Fibroblast of skin of left quadriceps (primary cell): ENCODE measurements at places on chromosomes 16 and 17.

- DNase-seq: no peak
Observed at GRCh38 chr16:56691885-56692284, 9.6 kb downstream of the MT1X start.

DNA sequence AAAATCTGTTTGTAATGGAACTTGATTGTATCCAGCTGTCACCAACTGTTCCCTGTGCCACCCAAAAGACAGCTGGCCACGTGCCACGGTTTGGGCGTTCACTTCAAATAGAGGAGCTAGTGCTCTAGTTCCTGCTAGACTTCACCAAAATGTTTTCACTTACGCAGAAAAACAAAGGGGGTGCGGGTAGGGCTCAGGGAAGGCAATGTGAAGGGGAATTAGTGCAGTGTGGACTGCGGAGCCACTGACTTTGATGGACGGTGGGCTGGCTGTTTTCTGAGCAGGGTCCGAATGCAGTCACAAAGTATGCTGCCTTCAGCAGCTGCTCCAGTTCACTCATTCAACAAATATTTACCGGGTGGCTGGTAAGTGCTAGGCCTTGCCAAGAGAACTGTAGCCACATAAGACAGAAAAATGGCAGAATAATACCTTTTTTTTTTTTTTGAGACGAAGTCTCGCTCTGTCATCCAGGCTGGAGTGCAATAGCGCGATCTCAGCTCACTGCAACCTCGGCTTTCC lies 7.6 kb upstream of the CYTH1 start:
- peak; percentile 48 for DNase-seq

DNA sequence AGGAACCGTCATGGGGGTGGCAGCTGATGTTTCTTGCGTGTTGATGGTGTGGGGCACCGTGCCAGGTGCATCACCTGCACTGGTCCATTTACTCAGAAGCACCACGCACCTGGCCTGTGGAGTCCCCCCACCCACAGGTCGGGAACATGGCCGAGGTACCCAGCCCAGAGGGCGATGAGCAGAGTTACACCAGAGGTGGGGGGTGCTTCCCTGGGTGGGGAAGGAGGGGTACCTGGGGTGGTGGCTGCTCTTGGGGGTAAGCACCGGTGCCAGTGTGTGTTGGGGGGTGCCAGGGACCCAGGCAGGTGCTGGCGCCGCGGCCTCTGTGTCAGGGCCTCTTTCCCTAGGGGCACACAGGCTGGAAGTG lies 5.0 kb upstream of the ZNF750 start:
- DNase-seq: no peak

DNA sequence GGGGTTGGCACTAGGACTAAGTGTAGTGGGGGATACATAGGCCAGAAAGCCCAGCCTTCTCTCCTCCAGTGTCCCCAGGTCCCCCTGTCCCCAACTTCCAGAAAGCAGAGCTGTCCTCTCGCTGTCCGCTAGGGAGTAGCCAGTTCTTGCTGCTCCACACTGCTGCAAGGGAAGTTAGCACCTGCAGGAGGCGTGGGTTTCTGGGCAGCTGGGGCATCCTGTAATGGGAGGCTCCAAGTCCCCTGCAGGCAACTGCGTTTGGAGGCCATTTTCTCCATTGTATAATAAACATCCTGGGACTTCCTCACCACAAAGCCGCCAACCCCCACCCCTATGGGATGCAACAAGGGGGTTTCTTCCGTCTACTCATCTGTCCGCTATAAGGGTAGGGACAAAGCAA lies 1.7 kb downstream of the RPRML start:
- DNase-seq: no peak

GRCh38 chr17:8005967-8006730 lies 3.7 kb downstream of the GUCY2D start:
- no peak for DNase-seq

DNA sequence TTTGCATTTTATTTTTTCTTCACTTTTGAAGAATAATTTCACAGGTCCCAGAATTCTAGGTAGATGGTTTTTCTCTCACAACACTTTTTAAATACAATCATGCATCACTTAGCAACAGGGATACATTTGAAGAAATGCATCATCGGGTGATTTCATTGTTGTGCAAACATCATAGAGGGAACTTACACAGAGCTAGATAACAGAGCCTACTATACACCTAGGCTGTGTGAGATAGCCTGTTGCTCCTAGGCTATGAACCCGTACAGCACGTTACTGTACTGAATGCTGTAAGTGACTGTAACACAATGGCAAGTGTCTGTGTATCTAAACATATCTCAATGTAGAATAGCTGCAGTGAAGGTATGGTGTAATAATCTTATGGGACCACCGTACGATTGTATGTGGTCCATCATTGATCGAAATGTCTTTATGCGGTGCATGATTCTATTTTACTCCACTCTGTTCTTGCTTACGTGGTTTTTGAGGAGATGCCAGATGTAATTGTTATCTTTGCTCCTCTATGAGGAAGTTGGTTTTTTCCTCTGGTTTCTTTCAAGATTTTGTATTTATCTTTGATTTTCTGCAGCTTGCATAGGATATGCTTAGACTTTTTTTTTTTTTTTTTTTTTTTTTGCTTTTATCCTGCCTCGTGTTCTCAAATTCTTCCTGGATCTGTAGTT lies 35.5 kb upstream of the TMEM92 start:
- no peak for DNase-seq

GRCh38 chr16:13803974-13804373 lies 116.0 kb upstream of the ERCC4 start:
- DNase-seq: no peak

DNA sequence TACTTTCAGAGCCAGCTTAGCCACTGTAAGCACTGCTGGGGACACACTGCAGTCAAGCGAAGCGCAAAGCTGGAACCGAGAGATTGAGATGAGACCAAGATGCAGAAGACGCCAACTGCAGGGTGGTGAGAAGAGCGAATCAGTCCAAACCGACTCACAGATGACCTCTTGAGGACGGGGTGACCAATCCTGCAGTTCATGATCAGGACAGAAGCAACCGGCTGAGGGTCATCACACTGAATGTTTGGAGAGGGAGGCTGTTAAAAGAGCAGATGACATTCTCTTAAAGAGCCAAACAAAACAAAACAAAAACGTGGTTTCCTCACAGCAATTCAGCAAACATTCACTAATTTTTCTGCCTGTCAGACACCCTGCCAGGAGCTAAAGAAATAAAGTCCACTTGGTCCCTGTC lies 8.5 kb downstream of the HASPIN start:
- no peak for DNase-seq

GRCh38 chr17:44416558-44417289 lies 27.3 kb upstream of the ITGA2B start:
- no peak for DNase-seq

GRCh38 chr17:46851029-46851741 lies at the start of gene WNT9B:
TSS of gene WNT9B (plus strand) at chr17:46851583. CDS start at chr17:46851639, 56 bp downstream.
- DNase-seq: no peak

DNA sequence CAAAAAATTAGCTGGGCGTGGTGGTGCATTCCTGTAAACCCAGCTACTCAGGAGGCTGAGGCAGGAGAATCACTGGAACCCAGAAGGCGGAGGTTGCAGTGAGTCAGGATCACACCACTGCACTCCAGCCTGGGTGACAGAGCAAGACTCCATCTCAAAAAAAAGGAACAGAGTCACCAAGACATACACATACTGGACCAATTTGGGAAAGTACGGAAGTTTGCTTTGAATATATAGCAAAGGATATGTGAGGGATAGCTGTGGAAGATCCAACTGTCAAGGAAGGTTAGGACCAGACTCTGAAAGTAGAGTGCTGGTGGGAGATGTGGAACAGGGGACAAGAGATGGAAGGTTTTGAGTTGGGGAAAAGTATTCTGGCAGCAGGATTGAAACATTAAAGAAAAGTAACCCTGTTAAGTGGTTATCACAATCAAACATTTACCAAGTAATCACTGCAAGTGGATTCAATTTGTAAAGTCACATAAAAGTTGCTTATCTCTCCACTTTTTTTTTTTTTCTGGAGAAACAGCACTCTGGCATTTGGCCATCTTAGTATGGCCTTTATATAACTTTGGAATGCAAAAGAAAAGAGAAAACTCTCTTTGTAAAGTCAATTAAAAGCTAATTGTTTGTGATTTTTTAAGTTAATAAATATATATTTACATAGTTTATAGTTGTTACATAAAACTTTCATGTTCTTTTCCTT lies 259.4 kb upstream of the TBX2 start:
- no peak for DNase-seq

DNA sequence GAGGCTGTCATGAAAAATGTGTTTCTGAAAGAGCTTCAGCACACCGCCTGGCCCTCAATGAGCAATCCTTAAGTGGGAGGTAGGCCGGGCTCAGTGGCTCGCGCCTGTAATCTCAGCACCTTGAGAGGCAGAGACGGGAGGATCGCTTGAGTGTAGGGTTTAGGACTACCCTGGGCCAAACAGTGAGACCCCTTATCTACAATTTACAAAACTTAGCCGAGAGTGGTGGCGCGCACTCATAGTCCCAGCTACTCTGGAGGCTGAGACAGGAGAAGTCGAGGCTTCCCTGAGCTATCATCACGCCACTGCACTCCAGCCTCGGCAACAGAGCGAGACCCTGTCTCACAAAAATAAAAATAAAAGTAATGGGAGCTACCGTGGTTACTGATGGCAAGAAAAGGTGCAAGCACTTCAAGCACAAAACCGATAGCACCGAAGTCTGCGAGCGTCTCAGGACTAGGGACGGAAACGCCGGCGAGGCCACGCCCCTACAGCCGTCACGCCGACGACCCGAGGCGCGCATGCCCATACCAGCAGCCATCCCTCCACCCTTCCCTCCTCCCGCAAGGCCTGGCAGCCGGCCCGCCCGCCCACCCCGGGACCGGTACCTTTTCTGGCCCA lies 607 bp downstream of the THUMPD1 start:
- peak; percentile 29 for DNase-seq

GRCh38 chr17:76076146-76076764 lies 1.7 kb downstream of the GALR2 start:
- DNase-seq: no peak

DNA sequence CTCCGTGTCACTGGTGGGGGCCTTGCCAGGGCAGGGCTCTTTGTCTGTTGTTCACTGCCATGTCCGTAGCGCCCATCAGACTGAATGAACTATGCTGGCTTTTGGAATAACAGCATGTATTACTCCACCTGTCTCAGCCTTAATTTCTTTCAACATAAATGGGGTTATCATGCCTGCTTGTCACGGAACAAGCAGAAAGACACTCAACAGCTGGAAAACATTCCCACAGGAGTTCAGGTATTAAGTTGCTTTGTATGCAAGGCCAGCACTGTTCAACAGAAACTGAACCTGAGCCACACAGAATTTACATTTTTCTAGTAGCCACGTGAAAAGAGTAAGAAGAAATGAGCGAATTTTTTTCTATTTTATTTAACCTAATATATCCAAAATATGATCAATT lies 13.1 kb downstream of the PPL start:
- no peak for DNase-seq

GRCh38 chr17:7881276-7882054 lies 7.1 kb upstream of the CHD3 start:
- no peak for DNase-seq

DNA sequence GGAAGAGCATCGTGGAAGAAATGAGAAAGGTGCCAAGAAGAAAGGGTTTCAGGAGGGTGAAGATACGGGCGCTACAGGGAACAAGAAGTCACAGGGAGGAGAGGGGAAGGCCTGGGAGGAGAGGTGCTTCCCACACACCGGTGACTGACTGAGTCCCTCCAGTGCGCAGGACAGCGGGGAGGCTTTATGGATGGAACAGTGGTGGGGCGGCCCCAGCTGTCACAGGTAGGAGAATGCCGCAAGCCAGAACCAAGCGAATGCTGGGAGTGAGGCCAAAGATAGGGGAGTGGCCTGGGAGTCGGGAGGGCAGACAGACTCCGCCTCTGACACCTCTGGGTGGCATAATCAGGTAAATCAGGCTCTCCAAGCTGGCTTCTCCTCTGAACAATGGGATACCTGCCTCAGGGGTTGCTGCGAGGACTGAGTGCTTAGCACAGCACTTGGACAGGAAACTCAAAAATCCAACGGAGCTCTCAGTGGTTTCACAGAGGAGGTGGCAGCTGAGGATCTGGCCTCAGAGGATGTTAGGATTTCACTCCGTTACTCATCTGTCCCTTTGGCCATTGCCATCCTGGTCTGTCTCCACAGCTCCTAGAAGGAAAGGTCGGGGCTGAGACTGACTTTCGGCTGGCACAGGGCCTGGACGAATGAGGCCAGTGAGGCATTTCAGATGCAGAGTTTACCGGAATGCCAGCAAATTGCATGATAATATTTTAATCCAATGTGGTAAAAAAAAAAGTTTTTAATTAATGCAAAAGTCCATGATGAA lies 717 bp upstream of the CNP start:
- no peak for DNase-seq

DNA sequence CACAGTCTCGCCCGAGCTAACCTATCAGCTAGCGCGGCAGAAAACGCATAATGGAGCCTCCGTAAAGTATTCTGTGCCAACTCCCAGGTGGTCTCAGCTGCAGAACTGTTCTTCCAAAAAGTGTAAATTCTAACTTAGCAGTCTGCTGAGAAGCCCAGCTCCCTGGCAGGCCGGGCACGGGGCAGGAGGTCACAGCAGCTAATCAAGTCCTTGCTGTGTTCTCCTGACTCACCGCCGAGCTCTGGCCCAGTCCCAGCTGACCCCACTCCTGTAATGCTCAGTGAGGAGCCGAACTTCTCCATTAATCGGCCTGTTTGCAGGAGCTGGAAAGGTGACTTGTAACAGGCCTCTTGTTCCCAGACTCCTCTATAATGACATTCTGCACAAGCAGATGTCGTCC lies 193.3 kb downstream of the IRX3 start:
- no peak for DNase-seq

DNA sequence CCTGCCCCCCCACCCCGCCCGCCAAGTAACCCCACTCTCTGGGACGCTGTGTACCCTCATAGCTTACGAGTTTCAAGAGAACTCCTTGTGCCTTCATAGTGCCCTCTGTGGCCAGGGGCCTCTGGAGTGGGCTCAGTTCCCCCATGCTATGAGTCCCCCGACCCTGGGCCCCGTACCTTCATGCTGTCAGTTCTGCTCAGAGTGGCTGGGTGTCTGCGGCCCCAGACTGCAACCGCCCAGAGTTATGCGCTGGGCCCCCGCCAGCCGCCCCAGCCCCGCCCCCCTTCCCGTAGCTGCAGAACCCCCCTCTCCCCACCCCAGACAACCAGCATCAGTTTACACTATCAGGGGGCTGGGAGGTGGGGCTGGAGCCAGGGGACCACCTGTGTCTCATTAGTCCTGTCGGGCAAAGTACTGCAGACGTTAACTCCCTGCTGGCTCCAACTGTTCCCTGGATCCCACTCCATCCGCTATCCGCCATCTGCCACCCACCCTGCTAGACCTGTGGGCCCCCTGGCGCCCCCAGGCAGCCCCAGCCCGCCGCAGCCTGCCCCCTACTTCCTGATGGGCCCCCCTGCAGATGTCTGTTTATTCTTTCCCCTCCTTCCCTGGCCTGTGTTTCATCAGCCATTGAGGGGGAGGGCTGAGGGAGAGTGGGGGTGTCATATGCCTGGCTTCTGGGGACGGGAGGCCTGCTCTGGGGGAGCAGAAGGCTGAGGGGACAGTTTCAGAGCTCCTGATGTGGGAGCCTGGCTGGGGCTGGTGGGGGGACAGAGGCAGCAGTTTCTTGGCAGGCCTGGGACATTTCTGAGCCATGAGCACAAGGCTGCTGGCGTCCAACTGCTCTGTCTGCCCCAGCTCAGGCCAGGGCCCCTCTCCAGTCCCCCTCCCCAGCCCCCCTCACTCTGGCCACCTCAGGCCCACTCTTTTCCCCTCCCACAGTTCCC lies at the start of gene MFAP4:
MFAP4 (minus strand) TSS at position 217 of the 947 bp plus-strand sequence; CDS start at position 182, 35 bp downstream.
- DNase-seq: peak; percentile 97

GRCh38 chr17:77145612-77146245 lies 5.0 kb downstream of the SEC14L1 start:
- DNase-seq: no peak
